ENCODE measurements at places on chromosomes 7 and 10. TPM values are rescaled to one million over a fixed set of nuclear protein-coding genes. Genes with fewer than 3 reads are reported as not detected.

The ECHDC3 gene
- total RNA-seq: 0.49 TPM

DNA sequence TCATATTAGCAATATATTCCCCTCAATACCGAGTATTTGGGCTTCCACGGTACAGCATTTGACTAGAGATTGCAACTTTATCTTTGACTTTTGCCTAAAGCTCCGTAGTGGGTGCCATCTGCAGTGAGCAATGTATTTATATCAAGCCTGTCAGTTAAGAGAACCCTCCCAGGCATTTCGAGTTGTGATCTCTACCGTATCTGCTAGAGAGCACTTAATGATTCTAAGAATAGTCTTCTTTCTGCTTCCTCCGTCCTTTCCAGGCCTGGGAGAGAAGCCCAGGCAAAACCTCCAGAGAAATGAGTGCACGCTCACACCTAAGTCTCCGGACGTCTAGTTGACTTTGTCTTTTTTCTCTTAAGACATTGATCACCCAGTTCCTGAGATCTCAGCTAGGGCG is 210.6 kb downstream of the KLF6 start:
- DNase-seq: no peak

- no peak for DNase-seq
These were observed 95.3 kb downstream of the CNNM2 start for GRCh38 chr10:103013416-103013815.

- no peak for DNase-seq
These were observed 8.9 kb downstream of the WAC start for GRCh38 chr10:28541717-28542365.
